NCI-H1930 (cell line): ENCODE measurements at places on chromosomes 13 and 19.

GRCh38 chr13:61592489-61592888, 176.8 kb upstream of the PCDH20 start:
- DNase-seq, result no peak

- no peak for DNase-seq
Observed at GRCh38 chr19:5971714-5972354, 6.1 kb downstream of the RANBP3 start.

- no peak for DNase-seq
Observed at GRCh38 chr13:72523593-72523992, 203.8 kb downstream of the MZT1 start.

GRCh38 chr13:48038761-48039160, 1.2 kb downstream of the NUDT15 start:
- no peak for DNase-seq

- peak; percentile 27 for DNase-seq
Observed at GRCh38 chr13:99386911-99387788, 80.0 kb upstream of the GPR183 start.

GRCh38 chr19:15902254-15902653, 4.4 kb upstream of the CYP4F2 start:
- no peak for DNase-seq

DNA sequence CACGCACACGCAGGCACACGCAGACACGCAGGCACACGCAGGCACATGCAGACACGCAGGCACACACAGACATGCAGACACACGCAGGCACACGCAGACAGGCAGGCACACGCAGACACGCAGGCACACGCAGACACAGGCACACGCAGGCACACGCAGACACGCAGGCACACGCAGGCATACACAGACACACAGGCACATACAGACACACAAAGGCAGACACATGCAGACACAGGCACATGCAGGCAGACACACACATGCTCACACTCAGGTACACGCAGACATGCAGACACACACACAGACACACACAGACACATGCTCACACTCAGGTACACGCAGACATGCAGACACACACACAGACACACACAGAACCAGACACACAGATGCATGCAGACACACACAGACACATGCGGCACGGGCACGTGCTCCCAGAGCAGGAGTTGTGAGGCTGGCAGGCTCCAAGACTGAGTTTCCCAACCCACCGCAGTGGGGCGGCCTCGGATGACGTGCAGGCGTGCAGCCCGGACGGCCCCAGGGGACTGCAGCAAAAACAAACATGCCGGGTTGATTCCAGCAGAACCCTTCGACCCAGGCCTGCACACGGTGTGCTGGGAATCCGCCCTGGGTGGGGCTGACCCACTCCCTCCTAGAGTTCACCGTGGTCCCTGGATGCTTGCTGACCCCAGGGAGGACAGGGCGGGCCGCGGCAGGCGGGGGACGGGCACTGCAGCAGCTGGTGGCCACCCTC, 100.0 kb downstream of the GADD45B start:
- no peak for DNase-seq

DNA sequence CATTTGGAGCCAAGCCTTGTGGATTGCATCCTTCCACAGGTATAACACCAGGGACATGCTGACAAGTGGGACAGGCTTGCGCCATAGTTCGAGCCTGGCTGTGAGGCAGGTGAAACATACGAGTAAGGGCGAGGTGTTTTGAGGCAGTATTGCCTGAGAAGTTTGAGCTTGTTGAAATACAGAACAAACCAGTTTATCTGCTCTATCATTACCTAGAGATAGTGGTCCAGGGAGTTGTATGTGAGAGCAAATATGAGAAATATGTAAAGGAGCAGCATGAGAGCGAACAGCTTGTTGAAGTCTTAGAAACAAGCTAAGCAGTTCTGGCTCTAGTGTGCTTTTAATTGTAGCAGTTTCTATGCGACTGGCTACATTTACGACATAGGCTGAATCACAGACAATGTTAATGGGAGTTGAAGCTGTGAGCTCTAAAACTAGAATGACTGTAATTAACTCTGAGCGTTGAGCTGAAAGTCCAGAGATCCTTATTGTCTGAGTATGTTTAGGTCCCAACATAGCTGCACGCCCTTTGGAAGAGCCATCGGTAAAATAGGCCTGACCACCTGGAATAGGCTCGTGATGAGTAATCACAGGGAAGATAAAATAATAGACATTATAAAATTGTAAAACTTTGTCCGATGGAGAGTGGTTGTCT, 8.2 kb downstream of the ZNF439 start:
- no peak for DNase-seq

DNA sequence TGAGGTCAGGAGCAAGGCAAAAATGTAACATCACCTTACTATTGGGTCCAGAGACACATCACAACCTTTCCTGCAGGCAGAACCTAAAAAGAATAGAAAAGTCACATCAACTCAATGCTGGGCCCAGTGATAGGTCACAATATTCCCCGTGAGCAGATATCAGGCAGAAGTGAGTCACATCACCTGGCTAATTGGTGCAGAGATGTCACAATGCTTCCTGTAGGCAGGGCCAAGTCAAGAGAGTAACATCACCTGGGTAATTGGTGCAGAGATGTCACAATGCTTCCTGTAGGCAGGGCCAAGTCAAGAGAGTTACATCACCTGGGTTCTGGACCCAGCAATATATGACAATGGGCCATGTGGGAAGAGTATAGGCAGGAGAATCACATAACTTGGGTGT, 63.4 kb downstream of the ZNF726 start:
- DNase-seq, result no peak

DNA sequence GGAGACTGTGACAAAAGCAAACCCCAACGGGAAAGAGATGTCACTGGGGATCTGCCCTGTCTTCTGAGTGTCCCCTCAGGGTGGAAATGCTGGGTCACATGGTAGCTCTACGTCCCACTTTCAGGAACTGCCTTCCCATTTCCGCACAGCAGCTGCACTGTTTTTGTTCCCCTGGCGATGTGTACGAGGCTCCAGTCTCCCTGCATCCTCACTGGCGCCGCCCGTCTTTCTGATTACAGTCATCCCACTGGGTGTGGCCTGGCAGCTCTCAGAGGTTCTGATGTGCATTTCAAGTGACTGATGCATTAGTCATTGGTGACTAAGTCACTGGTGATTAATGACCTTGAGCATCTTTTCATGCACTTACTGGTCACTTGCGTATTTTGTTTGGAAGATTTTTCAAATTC, 21.2 kb downstream of the PCID2 start:
- DNase-seq, result no peak
